ENCODE measurements at places on chromosomes 1 and 21.

DNA sequence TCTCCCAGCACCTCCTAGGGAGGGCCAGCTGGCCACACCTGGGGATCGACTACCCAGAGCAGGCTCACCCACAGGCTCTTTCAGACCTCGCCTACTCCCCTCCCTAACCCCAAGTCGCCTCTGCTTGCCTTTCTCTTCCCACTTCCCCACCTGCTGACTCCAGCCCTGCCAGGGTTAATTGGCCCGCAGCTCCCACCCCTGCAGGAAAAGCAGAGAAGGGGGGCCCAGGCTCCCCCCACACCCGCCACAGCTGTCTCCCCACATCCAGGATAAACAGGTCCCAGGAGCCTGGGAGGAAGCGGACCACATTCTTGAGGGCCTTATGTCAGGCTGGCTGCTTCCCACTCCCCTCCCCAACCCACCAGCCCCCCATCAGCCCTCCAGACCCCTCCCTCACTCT is 45.0 kb downstream of the TAS1R2 start:
- no peak for DNase-seq

- DNase-seq: no peak
Measured at GRCh38 chr1:183562701-183563100, 27.6 kb downstream of the NCF2 start.

DNA sequence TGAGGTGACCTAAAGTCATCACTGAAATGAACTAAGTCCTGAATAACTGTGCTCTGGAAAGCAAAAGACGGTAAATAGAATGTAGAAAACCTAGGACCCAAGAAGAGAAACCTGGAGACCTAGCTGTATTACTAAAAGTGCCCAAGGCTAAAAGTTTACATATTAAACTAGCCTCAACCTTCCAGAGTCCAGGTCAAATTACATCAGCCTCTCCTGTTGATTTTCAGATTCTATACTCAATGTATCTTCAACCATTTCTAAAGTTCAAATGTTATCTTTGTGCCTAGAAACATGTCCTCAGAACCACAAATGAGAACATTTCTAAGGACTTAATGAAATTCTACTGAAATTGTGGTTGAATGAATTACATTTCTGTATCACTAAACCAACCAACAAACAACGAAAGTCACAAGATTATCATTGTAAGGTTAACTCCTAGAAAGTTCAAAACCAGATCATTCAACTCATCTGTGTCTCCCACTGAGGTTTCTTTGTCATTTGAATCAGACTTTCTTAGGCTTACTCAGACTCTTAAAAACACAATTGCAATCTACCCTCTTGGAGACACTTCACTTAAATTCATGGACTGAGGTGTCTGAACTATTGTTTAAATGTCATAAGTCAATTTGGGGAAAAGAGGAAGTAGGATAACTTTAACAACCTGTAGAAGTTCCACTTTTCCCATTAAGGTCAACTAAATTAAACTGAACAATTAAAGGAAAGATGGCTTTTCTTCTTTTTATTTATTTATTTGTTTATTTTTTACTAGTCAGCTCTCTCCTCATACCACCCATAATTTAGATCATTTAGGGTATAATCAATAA is 207.7 kb downstream of the BARHL2 start:
- DNase-seq: no peak

- no peak for DNase-seq
Measured at GRCh38 chr1:150955280-150955679, 19.4 kb downstream of the CERS2 start.

- DNase-seq: no peak
Measured at GRCh38 chr1:169137357-169137756, 30.9 kb downstream of the ATP1B1 start.

DNA sequence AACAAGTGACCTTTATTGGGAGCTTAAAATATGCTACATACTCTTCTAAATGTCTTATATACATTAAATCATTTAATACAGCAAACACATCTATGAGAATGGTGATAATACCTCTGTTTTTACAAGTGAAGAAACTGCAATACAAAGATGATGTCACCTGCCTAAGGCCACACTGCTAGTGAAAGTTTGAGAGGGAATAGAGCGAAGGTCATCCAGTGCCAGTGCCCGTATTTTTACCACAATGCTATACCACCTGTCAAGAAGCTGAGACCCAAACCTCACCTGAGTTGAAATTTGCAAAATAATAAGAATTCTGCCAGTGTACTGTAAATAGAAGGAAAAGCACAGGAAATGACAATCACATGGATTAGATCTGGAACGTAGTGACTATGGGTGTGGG is 200.4 kb upstream of the TMPRSS15 start:
- no peak for DNase-seq
